NCI-H1105 (cell line): ENCODE measurements at places on chromosomes 5 and 9.

DNA sequence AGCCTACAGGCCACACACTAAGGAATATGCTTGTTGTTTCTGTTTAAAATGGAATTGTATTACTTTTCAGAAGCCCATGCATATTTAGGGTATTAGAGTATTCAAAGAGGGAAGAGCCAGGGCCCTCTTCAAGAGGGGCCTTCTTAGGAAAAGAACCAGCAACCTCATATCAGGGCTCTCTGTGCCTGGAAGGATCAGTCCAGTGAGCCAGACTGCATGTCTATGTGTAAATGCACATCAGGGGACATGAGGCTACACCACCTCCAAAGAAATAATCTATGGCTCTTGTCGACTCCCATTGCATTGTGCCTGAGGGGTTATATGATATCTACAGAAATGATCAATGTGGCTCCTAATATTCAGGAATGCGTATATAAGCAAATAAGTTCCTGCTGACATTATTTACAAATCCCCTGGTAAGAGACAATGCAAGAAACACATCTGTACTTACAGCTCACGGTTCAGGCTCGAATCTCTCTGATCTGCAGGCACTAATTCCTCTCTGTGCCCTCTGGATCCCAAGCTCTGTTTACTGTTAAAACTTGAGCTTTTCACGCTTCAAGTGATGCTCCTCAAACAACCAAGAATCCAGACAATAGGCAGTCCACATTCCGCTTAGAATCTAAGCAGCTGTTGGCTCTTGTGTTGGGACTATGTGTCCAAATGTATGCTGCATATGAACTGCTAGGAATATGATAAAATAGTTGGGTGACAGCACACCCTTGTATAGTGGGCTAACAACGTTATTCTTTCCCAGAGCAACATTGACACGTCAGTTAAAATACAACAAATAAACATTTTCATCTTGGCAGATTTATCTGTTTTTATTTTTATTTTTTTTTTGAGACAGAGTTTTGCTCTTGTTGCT is 150.2 kb upstream of the KLF9 start:
- no peak for DNase-seq

DNA sequence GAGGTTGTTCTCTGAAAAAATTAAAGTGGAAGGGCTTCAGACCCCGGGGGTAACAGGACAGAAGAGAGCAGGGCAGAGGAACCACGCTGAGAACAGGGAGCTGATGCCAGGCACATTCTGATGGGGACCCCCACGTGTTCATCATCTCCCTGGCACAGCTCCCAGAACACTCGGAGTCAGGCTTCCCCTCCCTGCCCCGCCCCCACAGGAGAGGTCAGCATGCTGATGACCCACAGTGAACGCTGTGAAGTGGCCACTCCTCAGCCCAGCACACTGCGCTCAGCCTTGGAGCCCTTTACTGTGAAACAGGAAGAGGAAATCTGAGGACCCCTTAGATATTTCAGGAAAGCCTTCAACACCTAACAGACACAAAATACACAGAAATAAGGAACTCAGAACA is 16.4 kb downstream of the RETREG1 start:
- DNase-seq, result no peak

DNA sequence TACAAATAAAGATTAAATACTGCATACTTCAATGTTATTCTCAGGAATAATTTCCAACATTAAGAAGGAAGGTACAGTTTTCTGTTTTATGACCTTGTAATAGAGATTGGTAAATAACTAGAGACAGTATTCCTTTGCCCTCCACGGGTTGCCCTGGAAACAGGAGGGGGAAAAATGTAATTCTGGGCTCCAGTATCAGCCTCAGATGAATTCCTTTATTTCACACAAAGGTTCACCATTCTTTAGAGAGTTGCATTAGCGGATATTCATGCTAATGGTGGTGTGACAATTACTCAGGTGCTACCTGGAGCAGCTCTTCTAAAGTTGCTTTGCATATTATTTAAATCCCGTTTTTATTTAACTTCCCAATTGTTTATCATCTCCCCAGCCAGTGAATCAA is 42.6 kb downstream of the CETN3 start:
- DNase-seq, result no peak

- DNase-seq, result no peak
Observed at GRCh38 chr5:50435168-50435567, 5.9 kb downstream of the EMB start.

DNA sequence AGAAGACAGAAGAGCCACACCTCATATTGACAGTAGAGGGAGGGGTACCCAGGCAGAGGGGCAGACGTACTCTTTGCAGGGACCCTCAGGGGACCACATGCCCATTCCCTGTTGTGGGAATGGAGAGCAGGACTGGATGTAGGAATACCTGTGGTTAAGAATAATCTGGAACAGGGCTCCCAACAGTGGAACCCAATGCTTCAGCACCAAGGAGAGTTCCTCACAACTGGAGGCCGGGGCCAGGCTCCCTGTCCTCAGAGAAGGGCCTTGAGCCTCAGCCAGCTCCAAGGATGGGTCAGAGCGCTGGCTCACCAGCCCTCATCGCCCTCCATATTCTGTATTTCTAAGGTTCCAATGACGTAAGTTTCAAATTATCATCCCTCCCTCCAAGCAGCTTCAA is 7.4 kb upstream of the SHC3 start:
- DNase-seq, result no peak

DNA sequence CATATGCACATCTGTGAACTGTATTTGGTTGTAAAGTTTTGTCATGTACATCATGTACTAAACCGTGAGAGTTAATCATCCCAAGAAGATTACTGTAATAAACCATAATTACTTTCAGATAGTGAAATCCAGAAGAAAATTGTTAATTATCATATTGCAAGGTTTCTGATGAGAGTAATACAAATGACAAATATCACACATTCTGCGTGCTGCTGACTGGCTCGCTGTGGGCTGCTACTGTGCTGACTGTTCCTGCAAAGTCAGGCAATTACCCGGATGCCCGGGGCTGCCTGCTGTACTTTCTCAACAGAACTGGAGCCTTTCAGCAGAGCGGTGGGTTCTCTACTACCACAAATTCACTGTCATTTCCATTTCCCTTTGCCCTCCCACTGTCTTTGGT is 68.3 kb downstream of the SMARCA2 start:
- DNase-seq, result no peak

GRCh38 chr5:119016125-119016774 is 27.9 kb upstream of the DTWD2 start:
- DNase-seq, result no peak

GRCh38 chr5:53479045-53479589 is 1.3 kb upstream of the FST start:
- DNase-seq, result no peak

DNA sequence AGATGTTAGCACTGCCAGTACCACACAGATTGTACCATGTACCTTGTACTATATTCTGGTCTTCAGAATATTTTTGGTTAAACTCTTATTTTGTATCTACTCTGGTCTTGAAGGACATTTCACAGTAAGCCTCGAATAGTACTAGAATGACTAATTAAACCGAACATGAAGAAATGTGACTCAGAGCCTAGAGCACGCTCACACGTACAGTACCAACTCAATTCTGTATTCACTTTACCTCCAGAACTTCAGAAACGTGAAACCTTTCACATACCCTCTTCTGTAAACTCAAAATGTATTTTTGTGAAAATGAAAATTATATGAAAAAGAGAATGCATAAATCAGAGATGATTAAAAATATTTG is 112.8 kb downstream of the MVB12B start:
- no peak for DNase-seq
